ENCODE measurements at places on chromosomes 2 and 18. TPM values are rescaled to one million over a fixed set of nuclear protein-coding genes. Genes with fewer than 3 reads are reported as not detected.

DNA sequence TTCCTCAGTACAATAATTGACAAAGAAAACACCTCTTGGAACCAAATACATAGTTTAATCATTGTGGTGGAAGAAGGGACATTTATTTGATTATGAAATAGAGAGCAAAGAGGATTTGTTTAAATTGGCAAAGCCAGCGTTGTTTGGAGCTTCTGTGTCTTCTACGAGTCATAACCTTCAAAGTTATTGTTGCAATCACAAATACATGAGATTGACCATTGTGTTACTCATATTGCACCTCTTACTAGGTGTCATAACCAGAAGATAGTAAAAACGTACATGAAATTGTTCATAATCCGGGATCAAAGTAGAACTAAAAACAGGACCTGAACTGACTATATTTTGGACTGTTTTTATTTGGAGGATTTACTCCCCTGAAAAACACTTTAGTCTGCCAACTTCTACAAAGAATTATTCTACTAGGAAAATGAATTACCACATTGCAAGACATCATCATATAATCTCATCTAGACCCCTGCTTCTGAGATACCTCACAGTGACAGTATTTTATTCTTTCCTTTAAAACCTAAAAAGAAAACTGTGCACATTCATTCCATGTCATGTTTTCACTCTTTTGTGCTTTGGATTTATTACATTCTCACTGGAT, 151.7 kb upstream of the KLF7 start:
- DNase-seq = no peak

RNF144A gene
- polyA plus RNA-seq = 28.3 TPM

TUBA3E gene
- 0.14 TPM for polyA plus RNA-seq

DNA sequence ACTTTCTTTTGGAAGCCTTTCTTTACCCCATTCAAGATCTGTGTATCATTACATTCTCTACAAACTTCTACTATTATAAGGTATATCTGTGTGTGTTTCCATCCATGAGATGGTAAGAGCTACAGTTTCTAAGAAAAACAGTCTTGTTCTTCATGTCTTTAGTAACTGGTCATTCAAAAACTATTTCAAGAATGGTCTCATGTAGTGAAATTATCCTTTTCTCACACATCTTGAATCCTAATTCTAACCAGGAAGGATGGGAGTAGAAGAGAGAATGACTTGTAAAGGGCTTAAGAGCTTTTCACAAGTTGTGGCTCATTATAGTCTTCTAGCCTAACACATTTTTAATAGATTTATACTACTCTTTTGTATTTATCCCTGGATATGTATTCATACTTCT, 47.3 kb downstream of the ROCK1 start:
- DNase-seq = no peak

GRCh38 chr2:930935-931334, 19.7 kb upstream of the SNTG2 start:
- no peak for DNase-seq

Measured in left lung (tissue), 14 donors.